ENCODE measurements at places on chromosomes 4 and X.

GRCh38 chr4:152735396-152735859, 44.1 kb downstream of the TIGD4 start:
- peak; percentile 50 for DNase-seq

DNA sequence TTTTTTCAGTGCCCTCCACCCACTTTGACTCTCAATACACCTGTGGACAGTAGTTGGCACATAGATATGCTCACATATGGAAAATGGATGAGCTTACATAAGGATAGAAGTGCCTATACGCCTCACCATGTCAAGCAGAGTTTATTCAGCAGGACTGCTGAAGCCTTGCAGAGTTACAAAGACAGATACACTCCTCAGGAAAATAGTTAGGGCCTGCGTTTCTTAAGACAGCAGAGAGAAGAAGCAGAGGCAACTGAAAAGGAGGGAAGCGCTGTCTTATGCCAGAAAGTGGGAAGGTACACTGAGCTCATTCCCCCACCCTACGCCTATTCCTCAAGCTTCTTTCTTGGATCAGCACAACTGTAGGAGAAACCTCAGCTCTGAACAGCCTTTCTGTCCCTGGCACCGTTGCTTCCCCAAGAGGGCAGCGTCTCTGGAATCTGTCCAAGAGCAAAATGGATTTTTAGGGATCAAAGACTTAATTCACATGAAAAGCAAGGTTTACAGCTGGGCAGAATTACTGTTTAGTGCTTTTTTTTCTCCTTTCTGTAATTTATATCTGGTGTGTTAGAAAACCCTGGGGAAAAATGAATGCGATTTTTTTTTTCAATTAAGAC, 37.3 kb upstream of the MBTPS2 start:
- no peak for DNase-seq

GRCh38 chr4:56198265-56198664, 189.0 kb downstream of the AASDH start:
- no peak for DNase-seq

DNA sequence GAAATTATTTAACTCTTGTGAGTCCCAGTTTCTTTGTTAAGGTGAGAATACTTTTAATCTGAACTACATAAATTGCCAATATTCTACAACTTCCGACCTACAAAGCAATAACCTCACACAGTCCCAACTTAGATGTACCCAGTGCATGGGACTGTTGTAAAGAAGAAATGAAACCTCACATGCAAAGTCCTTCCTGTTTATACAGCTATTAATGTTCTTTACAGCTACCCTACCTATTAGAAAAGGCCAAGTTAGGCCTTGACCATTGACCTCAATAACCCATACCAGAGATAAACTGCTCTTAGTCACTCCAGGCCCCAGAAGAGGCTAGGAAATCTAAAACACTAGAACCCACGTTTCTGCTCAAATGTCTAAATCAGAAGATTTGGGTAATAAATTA, 920.1 kb upstream of the TENM3 start:
- no peak for DNase-seq

- no peak for DNase-seq
Measured at GRCh38 chr4:113604955-113605354, 156.6 kb downstream of the CAMK2D start.

GRCh38 chr4:180058691-180059215, 2184.4 kb upstream of the TENM3 start:
- DNase-seq, result no peak

DNA sequence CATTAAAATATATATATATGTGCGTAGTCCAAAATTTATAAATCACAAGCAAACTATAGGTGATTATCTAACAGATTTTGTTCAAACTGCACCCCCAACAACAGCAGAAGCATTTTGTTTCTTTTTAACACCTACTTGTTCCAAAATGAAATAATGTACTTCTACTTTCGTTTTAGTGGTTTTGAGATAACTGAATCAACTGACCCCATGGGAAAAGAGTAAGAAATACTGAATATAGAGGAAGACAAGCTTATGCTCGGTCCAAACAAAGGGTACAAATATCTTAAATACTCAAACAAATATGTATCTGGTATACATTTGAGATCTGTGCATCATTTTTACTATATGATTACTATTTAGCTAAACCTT, 22.4 kb downstream of the MAP7D3 start:
- DNase-seq, result no peak

DNA sequence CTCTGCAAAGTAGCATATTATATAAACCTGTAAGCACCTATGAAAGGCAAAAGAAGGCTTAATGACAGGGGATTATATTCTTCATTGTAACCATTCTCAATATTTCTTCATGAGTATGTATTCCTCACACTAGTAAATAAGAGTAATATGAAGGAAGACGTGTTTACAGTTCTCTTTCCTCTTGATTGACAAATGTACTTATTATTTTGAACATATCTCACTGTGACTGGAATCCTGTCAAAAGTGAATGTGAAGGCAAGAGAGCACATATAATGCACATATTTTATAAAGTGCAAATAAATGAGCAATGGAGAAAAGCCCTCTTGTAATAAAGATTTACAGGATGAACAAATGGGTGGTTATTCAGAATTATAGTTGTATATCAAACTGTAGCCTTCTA, 19.7 kb downstream of the FAM47A start:
- DNase-seq, result no peak

- DNase-seq, result no peak
Measured at GRCh38 chr4:128364565-128364964, 77.0 kb upstream of the PGRMC2 start.

DNA sequence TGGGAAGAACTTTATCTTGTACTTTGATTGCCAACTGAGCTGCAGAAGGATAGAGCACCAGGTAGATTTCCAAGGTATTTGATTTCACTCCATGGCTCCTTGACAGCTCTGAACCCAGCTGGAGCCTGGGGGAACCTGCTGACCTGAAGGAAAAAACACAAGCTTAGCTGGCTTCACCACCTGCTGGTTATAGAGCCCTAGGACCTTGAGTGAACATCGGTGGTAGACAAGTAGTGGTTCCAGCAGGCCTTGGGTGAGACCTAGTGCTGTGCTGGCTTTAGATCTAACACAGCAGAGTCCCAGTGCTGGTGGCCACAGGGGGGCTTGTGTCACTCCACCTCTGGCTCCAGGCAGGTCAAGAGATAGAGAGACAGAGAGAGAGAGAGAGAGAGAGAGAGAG, 1102.6 kb downstream of the ADGRL3 start:
- no peak for DNase-seq

- no peak for DNase-seq
Measured at GRCh38 chrX:39667191-39667590, 430.6 kb downstream of the BCOR start.

GRCh38 chr4:114385195-114385985, 213.2 kb upstream of the UGT8 start:
- DNase-seq, result no peak

DNA sequence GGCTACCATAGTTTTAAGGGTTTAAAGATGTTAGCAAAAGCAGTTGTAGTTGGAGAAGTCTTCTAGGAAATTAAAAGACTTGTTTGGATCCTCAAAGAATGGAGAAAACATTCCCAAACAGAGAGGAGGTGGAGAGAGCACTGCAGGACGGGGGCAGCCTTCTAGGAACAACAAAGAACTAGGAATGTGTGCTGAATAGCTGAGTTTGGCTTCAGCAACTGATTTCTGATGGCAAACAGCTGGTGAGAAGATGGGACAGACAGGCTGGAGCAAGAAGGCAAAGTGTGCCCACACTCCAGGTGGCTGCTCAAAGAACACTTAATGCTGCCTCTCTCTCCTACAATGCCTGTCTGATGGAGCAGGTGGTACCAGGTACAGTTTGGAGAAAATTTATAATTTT, 1331.1 kb downstream of the ADGRL3 start:
- no peak for DNase-seq

DNA sequence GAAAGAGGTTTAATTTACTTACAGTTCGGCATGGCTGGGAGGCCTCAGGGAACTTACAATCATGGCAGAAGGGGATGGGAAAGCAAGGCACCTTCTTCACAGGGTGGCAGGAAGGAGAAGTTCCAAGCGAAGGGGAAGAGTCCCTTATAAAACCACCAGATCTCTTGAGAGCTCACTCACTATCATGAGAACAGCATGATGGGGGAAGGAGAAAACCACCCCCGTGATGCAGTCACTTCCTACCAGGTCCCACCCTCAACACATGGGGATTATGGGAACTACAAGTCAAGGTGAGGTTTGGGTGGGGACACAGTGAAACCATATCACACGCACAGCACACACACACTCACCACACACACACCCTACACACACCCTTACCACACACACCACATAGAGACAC, 104.3 kb downstream of the DCTD start:
- DNase-seq, result peak; percentile 20

DNA sequence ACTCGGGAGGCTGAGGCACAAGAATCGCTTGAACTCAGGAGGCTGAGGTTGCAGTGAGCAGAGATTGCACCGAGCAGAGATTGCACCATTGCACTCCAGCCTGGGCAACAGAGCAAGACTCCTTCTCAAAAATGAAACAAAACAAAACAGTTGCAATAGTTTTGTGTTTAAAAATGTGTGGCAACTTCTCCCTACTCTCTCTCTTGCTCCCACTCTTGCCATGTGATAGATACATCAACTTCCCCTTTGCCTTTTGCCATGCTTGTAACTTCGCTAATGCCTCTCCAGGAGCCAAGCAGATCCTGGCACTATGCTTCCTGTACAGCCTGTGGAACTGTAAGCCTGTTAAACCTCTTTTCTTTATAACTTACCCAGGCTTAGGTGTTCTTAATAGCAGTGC, 52.5 kb upstream of the INTU start:
- DNase-seq, result peak; percentile 82

GRCh38 chr4:16725252-16725651, 173.2 kb downstream of the LDB2 start:
- DNase-seq, result no peak

- no peak for DNase-seq
Measured at GRCh38 chrX:13699183-13699826, 10.4 kb downstream of the RAB9A start.

- no peak for DNase-seq
Measured at GRCh38 chr4:100041646-100042045, 91.6 kb upstream of the H2AZ1 start.

- no peak for DNase-seq
Measured at GRCh38 chr4:153258750-153259149, 54.5 kb downstream of the TRIM2 start.

DNA sequence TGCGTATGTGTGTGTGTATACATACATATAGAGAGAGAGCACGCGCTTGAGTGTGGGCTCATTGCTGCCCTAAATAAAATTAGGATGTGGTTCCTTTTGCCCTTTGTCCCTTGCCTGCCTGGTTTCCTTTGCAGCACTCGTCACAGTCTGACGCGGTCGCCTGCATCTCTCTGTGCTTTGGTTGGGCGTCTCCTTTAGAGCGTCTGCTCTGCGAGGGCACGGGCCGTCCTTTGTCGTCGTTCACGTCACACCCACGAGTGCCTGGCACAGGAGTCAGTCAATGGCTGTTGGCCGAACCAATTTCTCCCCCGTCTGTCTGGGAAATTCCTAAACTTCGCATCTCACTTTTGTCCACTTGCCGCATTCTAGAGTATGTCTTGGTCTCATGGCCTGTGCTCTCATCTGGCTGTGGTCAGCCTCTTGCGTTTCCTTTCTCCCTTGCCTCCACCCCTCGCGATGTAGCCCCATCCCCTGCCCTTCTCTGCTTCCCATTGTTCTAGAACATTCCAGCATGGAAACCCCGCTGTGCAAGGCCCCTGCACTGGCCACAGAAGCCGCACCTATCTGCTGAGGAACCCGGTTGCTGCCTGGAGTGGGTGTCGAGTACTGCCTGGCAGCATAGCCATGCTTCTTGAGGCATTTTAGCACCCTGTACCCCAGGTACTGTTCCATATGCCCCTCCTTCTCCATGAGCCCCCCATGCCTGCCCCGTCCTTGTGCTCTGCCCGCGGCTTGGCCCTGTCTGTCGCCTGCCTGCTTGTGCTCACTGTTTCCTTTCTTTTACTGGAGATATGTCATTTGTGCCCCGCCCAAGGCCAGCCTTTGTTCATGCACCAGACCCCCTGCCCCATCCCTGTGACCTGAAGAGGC, 8.0 kb downstream of the MAEA start:
- no peak for DNase-seq

DNA sequence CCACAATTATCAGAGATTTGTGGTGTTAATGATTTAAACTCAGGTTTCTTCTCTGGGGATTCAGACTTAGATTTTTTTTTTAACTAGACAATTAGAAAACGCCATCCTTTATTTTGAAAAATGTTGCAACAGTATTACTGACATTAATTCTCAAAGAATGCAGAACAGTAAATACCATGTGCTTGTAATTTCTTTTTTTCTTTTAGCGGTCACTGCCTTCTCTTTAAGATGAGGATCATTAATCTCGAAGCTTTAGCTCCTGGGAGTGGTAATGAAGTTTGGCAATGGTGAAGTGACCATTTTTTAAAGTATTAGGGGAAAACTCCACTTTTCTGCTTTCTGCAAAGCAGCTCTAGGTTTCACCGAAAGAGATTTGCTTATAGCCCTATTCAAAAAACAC, 164.0 kb upstream of the MBNL3 start:
- no peak for DNase-seq

- no peak for DNase-seq
Measured at GRCh38 chrX:14832151-14832550, 40.7 kb downstream of the FANCB start.

GRCh38 chr4:5995901-5996623, 22.2 kb downstream of the C4orf50 start:
- DNase-seq, result no peak

DNA sequence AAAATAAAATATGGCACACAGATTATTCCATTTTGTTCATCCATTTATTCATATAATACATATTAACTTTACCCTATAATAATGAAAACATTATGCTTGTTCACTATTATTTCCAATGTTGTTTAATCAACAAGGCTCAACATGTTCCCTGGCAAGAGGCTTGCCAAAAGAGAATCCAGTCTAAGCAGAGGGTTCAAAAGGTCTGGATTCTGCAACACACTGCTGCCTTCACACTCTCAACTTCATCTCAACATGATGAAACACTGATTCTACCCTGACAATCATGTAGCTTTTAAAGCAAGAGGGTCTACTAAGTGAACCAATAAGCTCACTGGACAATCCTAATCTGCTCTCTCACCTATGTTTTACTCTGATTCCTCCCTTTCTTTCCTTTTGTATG, 101.1 kb downstream of the MID1 start:
- no peak for DNase-seq
